ENCODE measurements at places on chromosomes 11 and 22.

DNA sequence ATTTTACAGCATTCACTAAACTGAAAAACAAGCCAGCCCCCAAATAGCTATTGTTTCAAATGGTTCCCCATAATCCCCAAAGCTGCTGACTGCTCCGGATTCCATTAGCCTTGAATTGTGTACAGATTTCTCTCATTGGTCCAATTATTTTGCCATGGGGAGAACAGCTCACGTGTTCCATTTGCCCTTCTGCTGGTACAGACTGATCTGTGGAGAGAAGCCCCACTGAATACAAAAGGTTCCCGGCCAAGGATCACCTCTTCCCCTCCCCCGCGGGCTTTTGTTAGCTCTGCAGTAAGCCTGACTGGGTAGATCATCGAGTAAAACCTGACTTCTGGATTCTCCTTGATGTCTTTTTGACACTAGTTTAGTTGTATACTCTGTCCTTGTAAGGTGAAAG lies 9.1 kb upstream of the MAPK8IP1 start:
- no peak for DNase-seq

DNA sequence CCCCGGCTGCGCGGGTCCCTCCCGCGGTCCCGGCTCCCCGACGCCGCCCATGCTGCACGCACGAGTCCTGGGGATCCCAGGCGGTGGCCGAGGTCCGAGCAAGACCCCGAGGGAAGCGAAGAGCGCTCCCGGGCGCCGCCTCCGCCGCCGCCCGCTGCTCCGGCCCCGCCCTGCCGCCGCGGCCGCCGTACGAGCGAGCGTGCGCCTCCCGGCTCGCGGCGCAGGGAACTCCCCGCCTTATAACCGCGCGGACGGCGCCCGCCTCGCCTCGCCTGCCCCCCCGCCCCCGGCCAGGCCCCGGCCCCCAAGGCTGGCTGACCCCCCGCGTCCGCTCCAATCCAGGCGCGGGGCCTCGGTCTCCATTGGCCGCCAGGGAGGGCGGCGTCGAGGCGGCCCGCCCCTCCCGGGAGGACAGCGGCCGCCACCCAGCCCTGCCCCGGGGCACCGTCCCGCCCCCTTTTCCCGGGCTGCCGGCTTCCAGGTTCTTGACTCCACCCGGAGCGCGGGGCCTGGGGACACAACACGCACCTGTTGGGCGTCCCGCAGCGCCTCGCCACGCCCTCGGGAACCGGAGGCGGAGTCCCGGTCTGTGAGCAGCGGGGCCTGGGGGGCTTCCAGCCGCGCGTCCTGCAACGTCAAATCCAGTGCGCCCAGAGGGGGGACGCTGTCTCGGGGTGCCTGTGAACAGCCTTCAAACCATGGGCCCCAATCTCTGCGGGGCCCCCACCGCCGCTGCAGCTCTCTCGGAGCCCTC lies at the start of gene FADS3:
TSS of gene FADS3 (minus strand) at position 215 of the 754 bp plus-strand sequence. CDS start at position 51, 164 bp downstream.
- no peak for DNase-seq

GRCh38 chr11:68956547-68957254 lies 24.1 kb downstream of the MRGPRD start:
- no peak for DNase-seq

GRCh38 chr11:77851503-77851902 lies 30.6 kb downstream of the AAMDC start:
- no peak for DNase-seq

GRCh38 chr11:133560472-133560855 lies 28.2 kb upstream of the OPCML start:
- no peak for DNase-seq

GRCh38 chr11:1755692-1756561 lies 5.5 kb upstream of the IFITM10 start:
- no peak for DNase-seq

- DNase-seq: no peak
Observed at GRCh38 chr11:36214976-36215692, 74.1 kb downstream of the COMMD9 start.

- DNase-seq: no peak
Observed at GRCh38 chr11:72014761-72015320, 16.1 kb downstream of the IL18BP start.

DNA sequence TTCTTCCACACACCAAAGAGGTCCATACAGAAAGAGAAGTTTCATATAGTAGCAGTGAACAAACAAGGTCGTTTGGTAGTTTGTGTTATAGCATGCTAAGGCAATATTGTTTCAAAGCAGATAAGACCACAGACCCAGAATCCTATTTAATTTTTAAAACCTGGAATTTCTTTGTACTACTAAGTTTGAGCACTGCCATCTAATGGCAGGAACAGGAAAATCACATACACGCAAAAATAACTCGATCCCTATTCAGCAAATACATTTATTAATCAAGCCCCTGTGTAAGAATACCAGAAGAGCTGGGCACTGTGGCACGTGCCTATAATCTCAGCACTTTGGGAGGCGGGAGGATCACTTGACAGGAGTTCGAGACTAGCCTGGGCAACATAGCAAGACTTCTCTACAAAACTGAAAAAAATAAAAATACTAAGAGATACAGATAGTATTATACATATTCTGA lies 2.9 kb upstream of the BTBD10 start:
- DNase-seq: peak; percentile 9

- DNase-seq: no peak
Observed at GRCh38 chr22:45731798-45732495, 60.3 kb downstream of the ATXN10 start.

DNA sequence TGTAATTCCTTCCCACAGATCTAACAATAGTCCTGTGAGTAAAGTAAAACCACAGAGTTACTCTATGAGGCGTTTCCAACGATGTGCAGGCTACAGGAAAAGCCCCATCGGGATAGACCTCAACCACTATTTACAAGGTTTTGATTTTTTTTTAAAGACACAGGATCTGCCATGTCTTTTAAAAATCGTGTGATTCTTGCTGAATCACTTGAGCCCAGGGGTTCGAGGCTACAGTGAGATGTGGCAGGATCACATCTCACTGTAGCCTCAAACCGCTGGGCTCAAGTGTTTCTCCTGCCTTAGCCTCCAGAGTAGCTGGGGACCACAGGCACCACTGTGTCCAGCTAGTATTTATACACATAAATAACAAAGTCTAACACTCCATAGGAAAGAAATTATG lies 7.8 kb downstream of the TAF1D start:
- no peak for DNase-seq

DNA sequence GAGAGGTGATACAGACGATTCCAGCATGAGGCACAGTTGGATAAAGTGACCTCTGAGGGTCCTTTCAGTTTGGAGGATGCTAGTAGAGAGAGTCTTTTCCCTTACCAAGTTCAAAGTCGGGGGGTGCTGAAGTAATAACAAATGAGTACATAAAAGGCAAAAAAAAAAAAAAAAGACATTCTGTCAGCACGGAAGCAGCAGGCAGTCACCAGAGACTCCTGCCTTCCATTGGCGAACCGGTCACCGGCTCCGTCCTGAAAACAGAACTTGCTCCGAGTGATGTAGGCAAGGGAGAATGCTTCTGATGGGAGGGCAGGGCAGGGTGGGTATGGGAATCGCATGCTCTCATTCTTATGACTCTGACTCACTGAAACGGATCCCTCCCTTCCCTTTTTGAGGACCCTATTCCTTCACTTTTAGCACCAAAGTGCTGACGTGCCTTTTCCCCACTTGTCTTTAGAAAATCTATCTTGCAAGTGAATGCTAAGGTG lies 65.9 kb downstream of the PRR5L start:
- DNase-seq: no peak

DNA sequence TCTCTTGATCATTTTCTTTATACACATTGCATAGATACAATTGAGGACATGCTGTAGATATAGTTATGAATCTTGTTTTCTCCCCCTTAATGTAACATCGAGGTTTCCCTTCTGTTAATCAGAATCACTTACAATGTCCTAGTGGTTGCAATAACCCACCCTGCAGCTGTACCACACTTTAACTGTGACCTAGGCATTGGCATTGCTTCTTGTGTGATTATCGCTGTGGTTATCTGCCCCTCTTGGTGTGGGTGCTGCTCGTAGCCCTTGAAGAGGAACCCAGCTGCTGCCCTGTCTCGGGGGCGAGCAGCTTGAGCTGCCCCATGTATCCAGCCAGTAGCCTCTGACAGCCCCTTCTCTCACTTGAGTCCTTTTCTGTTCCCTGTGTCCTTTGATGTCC lies 1.5 kb downstream of the DGAT2 start:
- no peak for DNase-seq

- no peak for DNase-seq
Observed at GRCh38 chr11:12542186-12542935, 131.9 kb upstream of the TEAD1 start.

- no peak for DNase-seq
Observed at GRCh38 chr22:44668190-44668885, 33.7 kb upstream of the PRR5 start.

DNA sequence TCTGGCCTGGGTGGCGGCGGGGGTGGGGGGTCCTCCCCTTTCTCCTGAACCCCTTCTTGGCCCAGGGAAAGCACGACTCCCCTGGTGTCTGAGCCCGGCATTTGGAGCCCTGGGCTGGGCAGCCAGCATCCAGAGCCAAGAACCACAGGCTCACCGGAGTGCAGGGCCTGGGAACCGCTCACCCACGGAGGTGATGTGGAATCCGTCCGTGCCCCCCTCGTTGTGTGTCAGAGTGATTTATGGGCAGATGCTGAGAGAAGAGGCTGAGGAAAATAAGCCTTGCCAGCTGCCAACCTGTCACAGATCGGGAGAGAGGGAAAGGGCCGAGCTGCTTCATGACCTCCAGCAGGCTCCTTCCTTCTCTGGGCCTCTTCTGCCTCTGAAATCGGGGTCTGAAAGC lies 33.7 kb downstream of the WNT11 start:
- no peak for DNase-seq

GRCh38 chr11:102268985-102269470 lies 48.3 kb upstream of the BIRC3 start:
- no peak for DNase-seq

GRCh38 chr11:123158033-123159003 lies 36.7 kb downstream of the CLMP start:
- no peak for DNase-seq

DNA sequence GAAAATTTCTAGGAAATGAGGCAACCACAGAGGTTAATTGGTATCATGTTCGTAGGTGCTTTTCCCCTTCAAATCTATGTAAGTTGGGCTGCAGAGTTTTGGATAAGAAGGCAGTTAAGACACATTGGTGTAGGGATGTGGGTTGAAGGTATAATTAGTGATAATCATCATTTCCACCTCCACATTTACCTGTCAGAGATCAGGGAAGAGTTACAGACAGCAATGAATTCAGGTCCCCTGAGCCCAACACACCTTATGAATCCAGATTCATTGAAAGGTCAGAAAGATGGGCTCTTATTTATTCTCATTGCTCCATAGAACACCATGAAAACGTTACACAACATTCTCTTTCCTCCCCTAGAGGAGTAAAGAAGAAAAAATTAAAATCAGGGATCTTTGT lies 308.7 kb downstream of the C11orf87 start:
- no peak for DNase-seq

All from DMS 273 treated with DMSO at 0.1 percent for 48 hours (cell line).